Right lung (tissue), 10 donors: ENCODE measurements at places on chromosomes 2 and 18.

DNA sequence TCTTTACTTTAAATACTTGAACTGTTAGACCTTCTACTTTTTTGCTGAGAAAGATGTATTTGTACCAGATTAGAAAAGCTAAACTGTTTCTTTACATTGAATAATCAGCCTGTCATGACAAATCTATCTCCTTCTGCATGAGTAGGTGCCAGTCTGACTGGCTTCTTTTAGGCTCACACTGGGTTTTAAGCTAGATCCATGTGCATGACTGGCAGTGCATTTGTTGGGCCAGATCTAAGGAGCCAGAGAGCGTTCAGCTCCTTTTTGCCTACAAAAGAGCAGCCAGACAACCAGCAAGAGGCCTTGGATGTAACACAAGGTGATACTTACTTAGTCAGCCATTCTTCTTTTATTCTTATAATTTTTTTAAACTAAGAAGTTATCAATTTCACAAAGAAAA, 82.0 kb upstream of the OTX1 start:
- no peak for DNase-seq

DNA sequence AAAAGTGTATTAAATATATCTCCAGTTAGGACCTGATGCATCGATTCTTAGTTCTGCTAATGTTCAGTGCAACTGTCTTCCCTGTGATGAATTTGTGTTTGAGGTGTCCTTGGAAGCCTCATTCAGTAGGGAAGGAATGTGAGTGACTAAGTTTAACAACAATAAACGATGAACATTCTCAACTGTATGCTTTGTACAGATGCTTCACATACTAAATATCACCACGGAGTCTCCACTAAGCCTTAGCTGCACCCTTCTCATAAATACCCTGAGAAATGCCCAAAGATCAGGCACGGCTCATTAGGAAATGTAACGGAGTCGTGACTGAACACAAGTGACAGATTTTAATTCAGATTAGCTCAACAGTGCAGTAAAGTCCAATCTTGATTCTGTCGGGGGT, 24.4 kb upstream of the AGFG1 start:
- no peak for DNase-seq

- DNase-seq, result no peak
Observed at GRCh38 chr2:168789776-168790175, 12.7 kb upstream of the NOSTRIN start.

DNA sequence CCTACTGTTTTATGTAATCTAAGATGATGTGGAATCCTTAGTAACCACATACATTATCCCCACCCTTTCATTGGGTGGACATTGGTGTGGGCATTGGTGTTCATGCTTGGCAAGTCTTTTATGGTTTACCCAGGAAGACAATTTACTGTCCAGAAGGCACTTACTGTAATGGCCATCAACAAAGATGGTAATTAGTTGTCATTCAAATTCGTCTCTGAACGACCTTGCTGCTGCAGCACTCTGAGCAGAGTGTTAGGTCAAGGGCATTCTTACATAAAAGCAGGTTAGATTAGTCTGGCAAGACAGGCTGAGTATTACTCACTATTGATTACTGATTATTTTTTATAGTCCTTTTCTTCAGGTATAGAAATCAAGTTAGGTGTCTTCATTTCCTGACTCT, 447.9 kb downstream of the XIRP2 start:
- DNase-seq, result no peak

- no peak for DNase-seq
Observed at GRCh38 chr2:70767079-70767698, 811 bp downstream of the ADD2 start.

DNA sequence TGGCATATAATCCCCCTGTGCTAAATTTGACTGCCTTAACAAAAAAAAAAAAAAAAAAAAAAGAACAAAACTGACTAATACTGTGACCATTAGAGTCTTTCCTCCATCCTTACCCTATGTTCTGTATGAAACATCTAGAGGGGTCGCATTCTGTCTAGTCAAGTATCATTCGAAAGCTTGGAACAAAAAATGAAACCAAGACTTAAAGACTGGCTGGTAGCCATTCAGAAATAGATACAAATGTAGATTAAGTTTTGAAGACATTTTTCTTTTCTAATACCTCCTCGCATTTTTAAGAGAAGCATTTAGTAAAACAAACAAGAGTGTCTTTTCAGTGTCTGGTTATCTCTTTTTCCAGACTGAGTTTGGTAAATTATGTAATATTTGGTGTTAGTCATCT, 66.7 kb downstream of the SPATS2L start:
- no peak for DNase-seq

GRCh38 chr2:189797902-189798301, 13.7 kb downstream of the PMS1 start:
- no peak for DNase-seq

DNA sequence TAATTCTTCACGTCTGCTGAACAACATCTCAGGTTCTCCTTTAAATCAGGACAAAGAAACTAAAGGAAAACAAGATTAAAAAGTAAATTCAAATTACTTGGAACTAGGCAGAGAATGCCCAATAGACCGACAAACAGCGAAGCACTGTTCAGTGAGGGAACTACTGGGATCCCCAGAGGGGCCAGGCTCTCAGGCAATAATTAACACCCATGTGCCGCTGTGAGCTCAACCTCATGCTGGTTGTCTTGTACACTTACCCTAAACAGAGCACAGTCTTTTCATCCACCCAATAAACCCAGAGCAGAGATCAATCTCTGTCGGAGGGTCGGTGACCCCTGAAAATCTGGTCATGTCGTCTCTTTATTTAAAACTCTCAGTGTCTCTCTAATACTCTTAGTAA, 229.9 kb upstream of the CRIM1 start:
- DNase-seq, result no peak

- no peak for DNase-seq
Observed at GRCh38 chr18:45519411-45520280, 95.6 kb upstream of the SLC14A2 start.

DNA sequence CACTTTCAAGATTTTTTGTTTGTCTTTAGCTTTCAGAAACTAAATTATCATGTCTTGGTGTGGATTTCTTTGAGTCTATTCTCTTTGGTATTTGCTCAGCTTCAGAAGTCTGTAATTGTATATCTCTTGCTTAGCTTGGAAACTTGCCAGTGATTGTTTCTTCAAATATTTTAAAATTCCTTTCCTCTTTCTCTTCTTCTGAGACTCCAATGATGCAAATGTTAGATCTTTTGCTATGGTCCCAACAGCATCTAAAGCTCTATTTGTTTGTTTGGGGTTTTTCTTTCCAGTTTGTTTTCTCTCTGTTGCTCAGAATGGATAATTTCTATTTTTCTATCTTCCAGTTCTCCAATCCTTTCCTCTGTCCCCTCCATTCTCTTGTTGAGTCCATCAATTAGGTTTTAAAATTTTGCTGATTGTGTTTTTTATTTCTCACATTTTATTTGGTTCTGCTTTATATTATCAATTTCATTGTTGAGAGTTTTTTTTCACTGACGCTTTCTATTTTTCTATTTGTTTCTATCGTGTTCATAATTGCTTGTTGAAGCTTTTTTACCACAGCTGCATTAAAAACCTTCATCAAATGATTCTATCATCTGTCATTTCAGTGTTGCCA, 81.5 kb upstream of the DAPL1 start:
- no peak for DNase-seq

- no peak for DNase-seq
Observed at GRCh38 chr2:207311316-207312005, 145.7 kb upstream of the KLF7 start.

DNA sequence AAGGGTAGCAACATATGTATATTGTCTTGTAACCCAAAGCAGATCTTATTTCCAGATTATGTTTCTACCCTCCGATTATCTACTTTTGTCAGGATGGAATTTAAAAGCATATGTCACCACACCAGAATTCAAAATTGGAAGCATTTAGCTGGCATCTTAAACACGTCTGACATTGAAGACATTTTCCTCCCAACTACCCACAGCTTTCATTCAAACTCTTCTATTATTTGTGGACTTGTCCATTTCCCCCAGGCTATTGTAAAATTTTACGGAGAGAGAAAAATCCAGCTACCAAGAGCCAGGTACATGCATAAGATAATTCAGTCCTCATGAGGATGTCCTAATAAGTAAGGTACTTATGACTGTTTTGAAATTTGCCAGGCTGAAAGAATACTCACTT, 659.3 kb downstream of the LRRTM4 start:
- DNase-seq, result no peak

- DNase-seq, result no peak
Observed at GRCh38 chr18:33828949-33829348, 250.9 kb downstream of the ASXL3 start.

DNA sequence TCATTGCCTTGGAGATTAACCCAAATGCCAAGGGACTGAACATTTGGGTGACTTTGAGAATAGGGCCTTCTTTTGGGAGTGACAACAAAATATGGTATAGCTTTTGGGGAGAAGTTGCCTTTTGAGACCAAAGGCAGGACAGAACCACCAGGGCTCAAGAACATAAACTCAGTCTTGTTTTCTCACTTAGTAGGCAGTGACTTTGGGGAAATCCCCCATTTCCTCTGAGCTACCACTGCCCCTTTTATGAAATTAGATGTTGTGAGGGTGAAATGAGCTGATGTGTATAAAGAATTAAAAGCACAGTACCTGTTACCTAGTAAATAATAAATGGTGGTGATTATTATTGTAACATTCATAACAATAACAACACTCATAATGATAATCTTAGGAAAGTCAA, 36.5 kb downstream of the GPD2 start:
- DNase-seq, result no peak

GRCh38 chr18:24306201-24306600, 91.4 kb downstream of the OSBPL1A start:
- no peak for DNase-seq

- no peak for DNase-seq
Observed at GRCh38 chr2:137776697-137777096, 187.6 kb upstream of the HNMT start.

DNA sequence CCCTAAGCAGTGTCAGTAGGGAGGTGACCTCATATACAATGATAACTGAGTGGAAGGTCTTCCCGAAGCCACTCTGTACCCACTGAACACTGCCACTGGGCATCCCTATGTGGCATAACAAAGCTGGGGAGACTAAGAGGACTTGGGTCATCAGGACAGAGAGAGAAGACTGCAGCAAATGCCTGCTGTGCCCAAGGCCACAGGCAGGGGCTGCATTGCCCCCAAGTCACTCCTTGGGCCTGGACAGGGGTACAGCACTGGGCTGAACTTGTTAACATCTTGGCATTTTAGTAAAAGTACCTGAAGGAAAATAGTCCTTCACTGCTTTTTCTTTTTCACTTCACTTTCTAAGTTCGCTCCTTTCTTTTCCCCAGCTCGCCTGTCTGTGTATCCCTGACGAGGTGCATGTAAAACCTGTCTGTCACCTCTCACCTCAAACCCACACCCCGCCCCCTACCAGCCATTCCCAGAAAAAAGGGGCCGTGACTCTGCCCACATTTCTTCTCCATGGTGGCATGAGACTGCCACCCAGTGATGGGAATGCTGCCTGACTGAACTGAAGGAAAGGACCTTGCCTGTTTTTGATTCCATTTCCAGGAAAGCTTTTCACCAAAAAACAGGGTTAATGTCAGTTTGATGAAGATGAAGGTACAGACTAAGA, 62.9 kb downstream of the MTHFD2 start:
- DNase-seq, result no peak

DNA sequence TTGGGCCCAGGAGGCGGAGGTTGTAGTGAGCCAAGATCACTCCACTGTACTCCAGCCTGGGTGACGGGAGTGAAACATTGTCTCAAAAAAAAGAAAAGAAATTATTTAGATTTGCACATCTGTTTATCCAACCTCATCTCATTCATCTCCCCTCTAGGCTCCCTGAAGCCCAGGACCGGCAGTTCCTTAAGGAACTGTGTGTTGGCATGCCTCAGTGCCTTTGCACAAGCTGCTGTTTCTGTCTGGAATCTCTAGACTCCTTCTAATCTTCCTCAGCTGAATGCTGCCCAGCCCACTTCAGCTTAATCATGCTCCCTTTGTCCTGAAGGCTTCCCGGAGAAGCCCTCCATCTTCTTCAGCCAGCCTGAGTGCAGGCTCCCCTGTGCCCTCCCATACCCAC, 10.9 kb upstream of the RFX8 start:
- no peak for DNase-seq

DNA sequence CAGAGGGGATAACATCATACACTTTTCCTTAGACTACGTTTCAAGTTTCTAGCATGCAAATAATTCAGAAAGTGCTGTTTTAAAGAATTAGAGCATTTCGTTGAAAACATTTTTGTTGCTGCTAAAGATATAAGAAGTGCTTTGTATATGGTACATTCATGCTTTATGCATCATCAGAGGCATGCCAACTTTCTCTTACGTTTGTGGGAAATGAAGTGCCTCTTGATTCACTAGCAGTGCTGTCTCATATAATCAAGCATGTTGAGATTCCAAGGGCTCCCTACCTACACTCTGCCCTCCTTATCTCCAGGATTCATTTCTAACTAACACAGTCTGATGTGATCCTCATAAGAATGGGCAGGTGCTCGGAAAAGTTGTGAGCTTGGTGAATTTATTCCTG, 748.6 kb upstream of the DDX18 start:
- no peak for DNase-seq

- DNase-seq, result no peak
Observed at GRCh38 chr2:142682528-142682927, 194.9 kb upstream of the KYNU start.

- no peak for DNase-seq
Observed at GRCh38 chr2:118658596-118659198, 188.8 kb downstream of the EN1 start.

GRCh38 chr2:210617732-210618330, 61.4 kb downstream of the CPS1 start:
- peak; percentile 15 for DNase-seq

DNA sequence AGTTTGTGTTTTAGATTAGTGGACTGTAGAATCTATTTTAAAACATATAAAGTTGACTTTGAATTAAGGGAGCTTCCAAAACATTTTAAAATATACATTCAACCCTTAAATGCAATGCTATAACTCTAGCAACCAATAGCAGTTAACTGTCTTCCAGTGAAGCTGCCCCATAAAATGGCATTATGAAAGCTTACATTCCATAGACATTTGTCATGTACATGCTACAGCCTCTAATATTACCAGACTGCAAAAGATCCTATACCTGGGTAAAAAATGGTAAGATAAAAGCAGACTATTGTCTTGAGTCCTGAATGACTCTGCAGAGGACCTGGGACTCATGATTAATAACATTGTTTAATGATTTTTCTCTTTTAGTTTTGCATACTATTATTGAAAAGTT, 489.4 kb downstream of the LRP1B start:
- no peak for DNase-seq

DNA sequence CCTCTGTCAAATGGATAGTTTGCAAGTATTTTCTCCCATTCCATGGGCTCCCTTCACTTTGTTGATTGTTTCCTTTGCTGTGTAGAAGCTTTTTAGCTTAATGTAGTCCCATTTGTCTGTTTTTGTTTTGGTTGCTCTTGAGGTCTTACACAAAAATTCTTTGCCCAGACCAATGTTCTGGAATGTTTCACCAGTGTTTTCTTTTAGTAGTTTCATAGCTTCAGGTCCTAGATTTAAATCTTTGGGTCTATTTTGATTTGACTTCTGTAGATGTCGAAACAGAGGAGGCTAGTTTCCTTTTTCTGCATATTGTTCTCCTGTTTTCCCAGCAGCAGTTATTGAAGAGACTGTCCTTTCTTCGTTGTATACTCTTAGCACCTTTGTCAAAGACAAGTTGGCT, 351.6 kb downstream of the PTPRM start:
- DNase-seq, result no peak
